ENCODE measurements at places on chromosomes 5 and 9. TPM values are rescaled to one million over a fixed set of nuclear protein-coding genes. Genes with fewer than 3 reads are reported as not detected.

DNA sequence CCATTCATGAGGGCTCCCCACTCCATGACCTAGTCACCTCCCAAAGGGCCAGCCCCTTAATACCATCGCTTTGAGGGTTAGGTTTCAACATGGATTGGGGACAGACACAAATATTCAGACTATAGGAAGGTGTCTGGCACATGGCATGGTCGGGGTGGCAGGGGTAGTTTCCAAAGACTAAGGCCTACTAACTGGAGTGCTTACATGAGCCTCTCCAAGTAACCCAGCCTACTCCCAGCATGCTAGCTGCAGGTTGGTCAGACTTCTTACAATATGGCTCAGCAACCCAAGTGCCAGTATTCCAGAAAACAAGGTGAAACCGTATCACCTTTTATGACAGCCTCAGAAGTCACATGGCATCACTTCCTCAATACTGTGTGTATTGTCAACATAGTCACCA, 19.9 kb upstream of the OTULINL start:
- DNase-seq: no peak

The FOXD4 gene
- polyA plus RNA-seq: 0.22 TPM

GRCh38 chr9:11595756-11596155, 983.0 kb upstream of the PTPRD start:
- no peak for DNase-seq

The GSN gene
- 166 TPM for polyA plus RNA-seq

The FOXE1 gene
- polyA plus RNA-seq: 0.97 TPM

GRCh38 chr5:155460501-155460931, 447.0 kb downstream of the KIF4B start:
- no peak for DNase-seq

GRCh38 chr9:117317192-117317591, 97.7 kb downstream of the ASTN2 start:
- no peak for DNase-seq

The HTR1A gene
- polyA plus RNA-seq: not detected

Measured in keratinocyte (primary cell).